ENCODE measurements at places on chromosomes 6 and 20.

GRCh38 chr20:51930775-51931174 is 128.5 kb upstream of the SALL4 start:
- no peak for DNase-seq

GRCh38 chr20:42641886-42642285 is 547.8 kb downstream of the PTPRT start:
- no peak for DNase-seq

DNA sequence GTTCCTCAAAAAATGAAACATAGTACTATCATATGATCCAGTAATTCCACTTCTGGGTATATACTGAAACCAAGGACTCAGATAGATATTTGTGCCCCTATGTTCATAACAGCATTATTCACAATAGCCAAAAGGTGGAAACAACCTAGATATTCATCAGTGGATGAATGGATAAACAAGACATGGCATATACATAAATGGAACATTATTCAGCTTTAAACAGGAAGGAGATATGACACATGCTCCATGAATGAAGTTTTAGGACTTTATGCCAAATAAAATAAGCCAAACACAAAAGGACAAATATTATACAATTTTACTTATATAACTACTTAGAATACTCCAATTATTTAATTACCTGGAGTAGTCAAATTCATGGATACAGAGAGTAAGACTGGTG is 16.4 kb downstream of the PLCB1 start:
- no peak for DNase-seq

DNA sequence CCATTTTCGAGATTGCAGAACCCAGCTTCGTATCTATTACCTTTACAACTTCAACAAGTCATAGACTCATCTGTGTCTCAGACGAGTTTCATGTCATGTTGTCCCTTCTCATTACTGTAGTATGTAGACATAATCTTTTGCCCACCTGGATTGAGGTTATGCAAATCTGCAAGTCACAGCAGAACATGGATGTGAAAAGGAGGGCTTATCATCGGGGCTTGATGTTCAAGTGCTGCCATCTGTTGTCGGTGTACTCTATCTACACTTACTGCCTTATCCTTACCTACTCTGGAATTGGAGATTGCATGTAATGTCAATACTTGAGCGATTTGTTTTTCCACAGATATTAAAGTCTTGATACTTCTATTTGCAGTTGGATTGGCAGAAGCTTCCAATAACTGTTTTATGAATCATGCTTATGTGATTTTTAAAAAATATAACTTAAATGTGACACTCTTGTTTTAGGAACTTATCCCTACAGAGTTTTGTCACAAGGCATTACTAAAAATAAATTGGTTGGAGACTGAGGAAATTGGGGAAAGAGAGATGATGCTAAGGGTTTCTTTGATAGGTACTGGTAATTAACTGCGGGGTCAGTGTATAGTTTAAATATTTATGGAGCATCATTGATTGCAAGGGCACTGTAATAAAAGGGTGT is 3.0 kb upstream of the GOPC start:
- DNase-seq: peak; percentile 78

- peak; percentile 50 for DNase-seq
Measured at GRCh38 chr6:168607272-168608112, 166.5 kb downstream of the SMOC2 start.

- DNase-seq: peak; percentile 51
Measured at GRCh38 chr6:11496152-11497060, 41.1 kb upstream of the TMEM170B start.

- DNase-seq: no peak
Measured at GRCh38 chr20:57656821-57657534, 36.8 kb upstream of the ZBP1 start.

GRCh38 chr6:70586114-70586513 is 19.4 kb downstream of the SDHAF4 start:
- DNase-seq: no peak

DNA sequence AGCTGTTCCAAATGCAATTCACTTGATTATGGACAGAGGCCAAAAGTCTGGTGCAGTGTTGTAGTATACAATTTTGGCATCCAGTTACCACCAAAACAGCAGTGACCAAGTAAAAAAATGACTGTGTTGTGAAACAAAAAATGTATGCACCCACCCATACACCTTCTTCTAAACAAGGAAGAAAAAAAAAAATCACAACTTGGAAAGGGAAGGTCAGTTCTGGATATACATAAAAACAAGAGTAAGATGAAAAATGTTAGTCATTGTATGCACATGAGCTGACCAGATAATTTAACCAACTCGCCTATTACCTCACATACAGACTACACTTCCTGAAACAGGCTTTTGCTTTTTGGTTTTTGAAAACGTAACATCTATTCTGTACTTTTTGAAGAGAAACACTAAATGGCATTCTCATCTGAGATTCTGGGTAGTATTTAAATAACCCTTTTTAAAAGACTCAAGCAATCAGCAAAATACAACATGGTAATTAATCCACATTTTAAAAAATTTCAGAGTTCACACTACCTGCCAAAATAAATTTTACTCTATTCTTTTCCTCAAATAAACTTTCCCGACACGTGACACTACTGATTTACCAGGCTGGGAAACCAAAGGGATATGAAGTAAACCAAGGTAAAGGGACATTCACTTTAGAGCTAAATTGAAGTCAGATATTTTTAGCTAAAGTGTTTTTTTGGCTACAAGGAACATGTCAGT is 141.6 kb upstream of the SHLD1 start:
- no peak for DNase-seq

GRCh38 chr20:19968466-19969073 is 48.6 kb upstream of the NAA20 start:
- no peak for DNase-seq

DNA sequence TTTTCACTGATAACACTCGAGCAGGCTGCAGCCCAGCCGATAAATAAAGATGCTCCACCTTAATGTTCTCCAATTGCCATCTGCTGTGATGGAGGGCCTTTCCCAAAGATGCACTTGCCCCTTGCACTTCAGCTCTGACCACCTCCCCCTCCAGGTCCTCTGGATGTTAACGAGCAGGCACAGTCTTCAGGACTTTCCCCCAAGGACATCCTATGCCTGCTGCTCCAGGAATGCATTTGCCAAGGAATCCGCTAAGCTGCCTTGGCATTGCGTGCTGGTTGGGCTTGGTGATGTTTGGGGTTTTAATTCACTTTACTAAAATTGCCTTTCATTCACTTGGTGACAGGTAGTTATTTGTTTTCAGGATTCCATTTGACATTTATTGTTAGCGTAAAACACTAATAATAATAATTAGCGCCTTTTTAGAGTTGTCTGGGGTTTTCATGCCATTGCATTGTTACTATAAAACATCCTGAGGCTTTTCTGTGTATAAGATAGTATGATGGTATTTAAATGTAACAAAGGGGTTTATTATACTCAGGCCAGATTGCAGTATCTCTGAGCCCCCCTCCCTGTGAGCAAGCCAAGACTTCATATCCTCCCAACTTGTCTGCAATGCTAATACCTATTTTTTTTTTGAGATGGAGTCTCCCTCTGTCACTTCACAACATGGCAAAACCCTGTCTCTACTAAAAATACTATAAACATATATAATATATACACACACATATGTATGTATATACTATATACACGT is 66.7 kb upstream of the TSHZ2 start:
- no peak for DNase-seq

DNA sequence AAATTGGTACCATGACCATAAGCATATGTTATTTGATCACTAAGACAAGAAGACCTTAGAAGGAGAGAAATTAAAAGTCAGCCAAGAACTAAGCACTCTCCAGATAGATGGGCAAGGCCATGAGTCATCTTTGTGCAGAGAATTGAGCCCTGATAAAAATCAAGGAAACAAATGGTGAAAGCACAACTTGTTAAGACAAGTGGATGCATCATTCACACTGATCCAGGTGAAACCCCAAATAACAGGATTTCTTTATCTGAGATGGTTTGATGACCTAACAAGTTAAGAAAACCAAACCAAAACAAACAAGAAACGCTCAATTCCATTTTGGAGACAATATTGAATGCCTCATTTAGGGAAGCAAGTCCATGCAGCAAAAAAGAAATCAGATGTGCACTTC is 121.6 kb downstream of the ADAT2 start:
- no peak for DNase-seq

- no peak for DNase-seq
Measured at GRCh38 chr6:46323966-46324622, 153.3 kb upstream of the ENPP5 start.

DNA sequence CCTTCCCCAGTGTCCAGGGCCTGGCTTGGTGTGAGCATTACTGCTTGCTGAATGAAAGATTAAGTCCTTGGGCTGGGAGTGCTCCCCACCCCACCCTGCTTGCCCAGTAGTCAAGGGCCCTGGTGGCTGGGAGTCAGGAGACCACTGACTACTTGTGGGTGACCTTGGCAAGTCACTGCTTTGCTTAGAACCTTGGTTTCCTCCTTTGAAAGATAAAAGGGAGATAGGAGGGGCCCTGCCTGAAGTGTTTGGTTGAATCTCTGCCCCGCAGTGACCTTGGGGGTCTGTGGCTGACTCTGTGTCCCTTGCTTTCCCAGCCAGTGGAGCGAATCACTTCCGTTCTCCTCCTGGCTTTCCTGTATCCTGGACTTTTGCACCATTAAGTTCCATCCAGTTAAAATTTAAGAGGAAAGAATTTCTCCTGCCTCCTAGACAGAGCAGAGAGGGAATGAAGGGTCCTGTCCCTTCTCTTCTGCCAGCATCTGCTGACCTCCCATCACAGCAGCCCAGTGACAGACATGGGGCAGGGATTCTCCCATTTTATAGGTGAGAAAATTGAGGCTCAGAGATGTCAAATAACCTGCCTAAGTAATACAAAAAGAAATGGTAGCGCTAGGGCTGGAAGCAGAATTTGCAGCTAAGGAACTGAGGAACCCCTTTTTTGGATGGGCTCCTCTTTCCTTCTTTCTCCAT is 3.5 kb upstream of the EPB41L1 start:
- DNase-seq: no peak

DNA sequence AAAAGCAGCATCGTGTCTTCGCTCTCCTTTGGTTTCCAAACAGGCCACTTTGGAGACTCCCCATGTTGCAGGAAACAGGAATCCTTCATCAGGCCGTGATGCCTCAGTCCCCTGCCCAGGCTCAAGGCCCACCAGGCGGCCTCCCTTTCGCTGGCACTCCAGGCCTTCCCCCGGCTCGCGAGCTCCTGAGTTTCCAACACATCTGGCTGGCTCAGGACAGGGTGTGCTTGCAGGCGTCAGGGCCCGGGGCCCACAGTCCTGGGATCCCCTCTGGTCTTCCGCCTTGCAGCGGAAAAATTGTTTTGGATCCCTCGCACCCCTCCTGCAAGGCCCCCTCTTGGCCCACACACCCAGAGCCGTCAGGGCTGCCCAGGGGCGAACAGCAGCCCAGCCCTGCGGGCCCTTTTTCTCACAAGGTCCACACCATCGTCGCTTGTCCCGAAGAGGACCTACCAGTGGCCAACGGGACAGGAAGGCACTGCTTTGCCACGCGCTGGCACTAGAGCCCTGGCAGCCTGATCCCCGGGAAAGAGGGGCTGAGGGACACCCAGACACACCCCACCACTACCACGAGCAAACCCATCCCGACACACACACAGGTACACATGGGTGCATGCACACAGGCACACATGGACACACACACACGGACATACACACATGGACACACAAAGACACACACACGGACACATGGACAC is 1930.9 kb upstream of the DEFB115 start:
- DNase-seq: no peak

- no peak for DNase-seq
Measured at GRCh38 chr20:12721636-12722035, 287.1 kb upstream of the SPTLC3 start.

DNA sequence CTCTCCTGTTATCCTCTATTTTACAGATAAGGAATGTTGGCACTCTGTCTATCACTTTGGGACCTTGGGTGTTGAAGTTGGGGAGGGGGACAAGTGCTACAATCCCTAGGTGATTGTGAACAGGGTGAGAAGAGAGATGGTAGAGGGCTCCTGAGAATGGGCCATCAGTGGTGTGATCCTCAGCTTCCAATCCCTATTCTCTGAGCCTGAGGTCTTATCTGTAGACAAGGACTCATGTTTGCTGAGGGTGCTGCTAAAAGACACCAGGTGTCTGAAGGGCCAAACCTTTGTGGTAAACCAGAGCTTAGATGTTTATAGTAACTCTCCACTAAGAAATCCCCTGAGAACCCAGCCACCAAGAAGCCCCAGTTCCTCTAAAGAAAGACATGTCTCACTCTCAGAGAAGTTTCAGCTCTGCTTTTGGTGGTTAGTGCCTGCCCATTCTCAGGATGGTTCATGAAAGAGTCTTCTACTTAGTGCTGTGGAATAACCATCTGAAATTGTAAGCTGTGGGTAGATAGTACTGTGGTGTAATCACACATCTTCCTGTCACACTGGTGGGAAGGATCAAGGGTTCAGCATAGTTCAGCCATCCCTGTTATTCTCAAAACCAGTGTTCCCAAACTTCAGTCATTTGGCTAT is 58.2 kb upstream of the IL20RA start:
- no peak for DNase-seq

DNA sequence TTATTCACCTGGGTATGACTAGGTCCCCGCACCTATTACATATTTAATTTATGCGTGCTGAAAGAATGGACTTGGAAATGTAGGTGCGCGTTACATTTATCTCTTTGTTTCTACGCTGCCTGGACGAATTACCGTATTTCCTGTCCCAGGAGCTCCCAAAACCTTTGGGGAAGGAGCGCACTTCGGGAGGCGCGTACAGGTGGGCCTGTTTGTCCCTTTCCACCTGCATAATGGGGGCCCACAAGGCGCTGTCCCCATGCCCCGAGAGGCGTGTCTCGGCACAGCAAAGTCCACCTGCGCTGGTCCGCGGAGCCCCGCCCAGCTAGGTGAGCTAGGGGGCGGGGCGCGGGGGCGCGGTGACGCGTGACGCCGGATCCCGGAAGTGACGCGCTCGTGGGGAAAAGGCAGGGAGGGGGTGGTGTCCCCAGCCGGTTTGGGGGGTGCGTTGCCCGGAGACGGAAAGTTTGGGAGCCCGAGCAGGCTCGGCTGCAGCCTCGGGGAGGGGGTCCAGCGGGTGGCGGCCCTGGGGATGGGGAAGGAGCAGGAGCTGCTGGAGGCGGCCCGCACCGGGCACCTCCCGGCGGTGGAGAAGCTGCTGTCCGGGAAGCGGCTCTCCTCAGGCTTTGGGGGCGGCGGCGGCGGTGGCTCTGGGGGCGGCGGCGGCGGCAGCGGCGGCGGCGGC is at the start of gene ANKS1A:
TSS of gene ANKS1A (plus strand) at position 382 of the 682 bp plus-strand sequence. CDS start at position 530, 148 bp downstream.
- peak; percentile 86 for DNase-seq

GRCh38 chr6:153334121-153334520 is 203.0 kb upstream of the RGS17 start:
- no peak for DNase-seq

DNA sequence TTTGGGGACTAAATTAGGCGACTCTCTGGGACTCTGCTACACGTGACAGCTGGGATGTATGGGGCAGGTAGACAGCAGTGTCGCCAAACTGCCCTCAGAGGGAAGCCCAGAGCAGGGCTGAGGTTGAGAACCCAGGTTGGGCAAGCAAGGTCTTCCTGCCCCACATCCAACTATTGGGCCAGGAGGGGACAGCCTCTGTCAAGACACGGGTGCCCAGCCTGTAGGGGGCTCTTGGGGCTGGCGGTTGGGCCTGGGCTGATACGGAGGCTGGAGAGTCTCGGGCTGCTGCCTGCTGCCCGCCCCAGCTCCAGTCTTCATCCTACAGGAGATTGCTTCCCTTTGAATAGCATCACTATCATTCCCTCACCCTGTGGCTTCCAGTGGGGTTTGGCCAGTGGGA is 33.3 kb downstream of the CPNE5 start:
- no peak for DNase-seq

All from NCI-H774 (cell line).